Activated CD8-positive, alpha-beta memory T cell treated with anti-CD3 and anti-CD28 coated beads for 1 hour (primary cell): ENCODE measurements at places on chromosomes 4 and X.

DNA sequence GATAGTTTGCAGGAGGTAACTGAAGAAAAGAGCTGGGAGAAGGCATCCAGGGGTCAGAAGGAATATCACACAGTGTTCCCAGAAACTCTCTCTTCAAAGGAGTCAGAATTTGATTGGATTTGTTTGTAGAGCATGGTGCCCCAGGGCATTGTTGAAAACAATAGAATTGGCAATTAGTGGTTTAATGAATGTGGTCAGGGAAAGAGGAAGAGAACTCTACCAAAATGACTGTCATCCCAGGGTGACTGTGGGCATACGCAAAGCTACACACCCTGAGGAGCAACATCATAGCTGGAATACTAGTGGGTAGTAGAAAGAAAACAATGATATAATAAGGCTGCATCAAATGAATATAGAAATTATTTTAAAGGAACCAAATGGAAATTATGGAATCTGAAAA, 21.5 kb downstream of the TNIP2 start:
- DNase-seq = no peak

DNA sequence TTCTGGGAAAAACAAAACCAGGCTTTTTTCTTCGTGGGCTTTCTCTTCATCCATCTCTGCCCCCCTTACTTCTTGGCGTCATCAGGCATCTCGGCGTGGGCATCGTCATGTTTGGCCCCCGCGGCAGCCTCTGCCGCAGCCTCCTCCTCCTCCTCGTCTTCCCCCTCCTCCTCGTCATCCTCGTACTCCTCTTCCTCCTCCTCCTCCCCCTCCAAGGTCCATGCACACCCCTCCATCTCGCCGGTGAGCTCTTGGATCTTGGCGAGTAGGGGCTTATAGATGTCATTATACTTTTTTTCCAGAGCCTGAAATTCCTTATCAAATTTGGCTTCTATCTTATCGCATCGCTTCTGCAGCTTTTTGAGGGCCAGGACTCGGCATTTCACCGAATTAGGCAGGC, 488 bp downstream of the NAP1L5 start:
- no peak for DNase-seq

- DNase-seq = no peak
These were observed 173.6 kb downstream of the RAP1GDS1 start for GRCh38 chr4:98434816-98435215.

GRCh38 chrX:5936438-5936837, 292.2 kb downstream of the NLGN4X start:
- DNase-seq = no peak

GRCh38 chrX:78527263-78527662, 131.9 kb downstream of the RTL3 start:
- no peak for DNase-seq

DNA sequence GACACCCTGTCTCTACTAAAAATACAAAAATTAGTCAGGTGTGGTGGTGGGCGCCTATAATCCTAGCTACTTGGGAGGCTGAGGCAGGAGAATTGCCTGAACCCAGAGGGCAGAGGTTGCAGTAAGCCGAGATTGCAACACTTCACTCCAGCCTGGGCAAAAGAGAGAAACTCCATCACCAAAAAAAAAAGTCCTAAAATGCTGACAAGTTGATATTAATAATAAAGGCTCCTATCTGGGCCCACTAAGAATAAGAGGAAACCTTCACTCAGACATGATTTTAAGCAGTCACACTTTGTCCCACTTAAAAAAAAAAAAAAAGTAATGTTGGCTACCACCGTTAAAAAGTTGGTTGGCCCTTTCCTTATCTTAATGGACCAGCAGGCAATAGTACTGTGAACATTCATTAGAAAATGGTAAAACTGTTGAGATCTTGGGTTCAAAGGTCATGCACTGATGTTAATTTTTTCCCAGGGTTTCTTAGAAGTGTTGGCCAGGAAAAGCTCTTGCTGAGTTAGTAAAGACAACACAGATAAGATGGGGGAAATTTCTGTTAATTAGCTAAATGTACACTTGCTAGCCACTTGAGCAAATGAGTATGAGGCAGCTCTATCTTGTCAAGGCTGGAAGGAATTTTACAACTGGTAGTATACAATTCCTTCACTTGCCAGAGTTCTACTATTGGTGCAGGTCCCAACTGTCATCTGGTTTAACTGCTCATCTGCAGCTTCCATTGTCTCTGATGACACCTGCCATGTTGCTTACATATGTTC, 43.6 kb upstream of the BMP2K start:
- no peak for DNase-seq

GRCh38 chrX:84188320-84188834, 378 bp upstream of the RPS6KA6 start:
- DNase-seq = no peak

DNA sequence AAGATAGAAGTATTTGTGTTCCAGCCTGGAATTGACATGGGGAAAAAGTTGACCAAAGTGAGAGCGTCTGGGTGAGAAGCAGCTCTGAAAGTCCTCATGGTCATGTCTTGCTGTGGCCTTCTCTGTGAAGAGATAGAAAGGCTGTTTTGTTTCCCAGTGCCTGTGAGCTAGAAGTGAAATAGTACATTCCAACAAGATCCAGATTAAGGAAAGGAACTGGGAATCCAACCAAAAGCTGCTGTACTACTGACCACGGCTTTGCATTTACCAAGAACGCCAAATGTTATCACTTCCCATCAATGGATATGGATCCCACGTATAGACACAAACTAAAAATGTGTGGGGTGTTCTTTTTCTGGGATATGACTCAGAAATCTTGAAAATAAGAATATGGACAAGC, 51.2 kb downstream of the TENM3 start:
- DNase-seq = no peak

GRCh38 chr4:123452616-123453015, 56.0 kb downstream of the SPRY1 start:
- no peak for DNase-seq

DNA sequence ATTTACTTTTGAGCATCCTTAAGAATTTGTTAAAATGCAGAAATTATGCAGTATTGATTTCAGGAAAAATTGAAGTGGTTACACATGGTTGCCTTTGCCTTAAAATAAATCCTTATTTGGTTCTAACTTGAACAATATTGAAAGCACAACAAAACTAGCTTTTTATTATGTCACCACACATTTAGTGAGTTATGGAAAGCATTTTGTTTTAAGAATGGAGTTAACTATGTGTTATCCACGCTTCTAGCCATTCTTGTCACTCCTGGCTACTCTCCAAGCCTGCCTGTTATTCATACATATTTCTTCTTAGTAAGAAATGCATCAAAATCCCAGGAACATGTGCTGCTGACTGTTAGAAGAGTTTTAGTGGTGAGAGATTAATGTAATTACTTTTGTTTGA, 73.9 kb downstream of the FAT4 start:
- DNase-seq = no peak

GRCh38 chrX:670645-671044, 40.1 kb downstream of the SHOX start:
- no peak for DNase-seq

- DNase-seq = no peak
These were observed 2.1 kb upstream of the SH2D1A start for GRCh38 chrX:124344246-124344645.

DNA sequence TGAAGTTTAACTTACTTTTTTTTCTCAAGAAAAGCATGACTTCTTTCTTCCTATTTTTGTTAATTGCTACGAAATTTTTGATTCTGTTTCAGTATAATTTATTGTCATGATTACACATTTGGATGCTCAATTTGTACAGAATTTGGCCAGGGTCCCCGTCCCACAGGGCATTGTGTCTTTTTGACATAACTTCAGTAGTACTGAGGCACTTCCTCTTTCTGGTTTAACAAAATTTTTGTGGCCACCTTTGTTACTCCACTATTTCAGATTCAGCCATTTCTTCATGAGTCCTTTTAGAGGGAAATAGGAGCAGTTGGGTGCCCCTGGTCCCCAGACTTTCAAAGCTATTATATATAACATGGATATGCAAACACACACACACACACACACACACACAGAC, 1248.7 kb downstream of the PCDH7 start:
- DNase-seq = no peak
